NCI-H82 (cell line): ENCODE measurements at places on chromosomes 3 and 15.
A peak's percentile ranks its signal among the peaks of the same experiment; 100 is the strongest.

DNA sequence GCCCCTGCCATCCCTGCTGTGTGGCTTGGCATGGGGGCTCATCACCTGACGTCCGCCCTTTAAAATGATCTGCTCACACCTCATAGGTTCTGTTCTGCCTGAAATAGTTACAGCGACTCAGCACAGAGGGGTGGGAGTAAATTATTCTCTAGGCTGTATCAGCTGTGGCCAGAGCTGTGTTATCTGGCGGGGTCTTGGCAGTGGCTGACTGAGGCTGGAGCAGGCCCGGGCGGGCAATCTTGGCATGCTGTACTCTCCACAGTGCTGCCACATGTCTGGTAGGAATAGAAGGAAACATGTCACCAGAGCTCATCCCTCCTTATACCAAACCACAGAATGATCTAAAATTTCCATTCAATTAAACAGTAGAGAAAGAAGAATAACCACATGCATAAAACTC, 499.9 kb upstream of the LMCD1 start:
- DNase-seq: no peak

- DNase-seq: no peak
Measured at GRCh38 chr15:88618686-88619085, 2.5 kb upstream of the AEN start.

DNA sequence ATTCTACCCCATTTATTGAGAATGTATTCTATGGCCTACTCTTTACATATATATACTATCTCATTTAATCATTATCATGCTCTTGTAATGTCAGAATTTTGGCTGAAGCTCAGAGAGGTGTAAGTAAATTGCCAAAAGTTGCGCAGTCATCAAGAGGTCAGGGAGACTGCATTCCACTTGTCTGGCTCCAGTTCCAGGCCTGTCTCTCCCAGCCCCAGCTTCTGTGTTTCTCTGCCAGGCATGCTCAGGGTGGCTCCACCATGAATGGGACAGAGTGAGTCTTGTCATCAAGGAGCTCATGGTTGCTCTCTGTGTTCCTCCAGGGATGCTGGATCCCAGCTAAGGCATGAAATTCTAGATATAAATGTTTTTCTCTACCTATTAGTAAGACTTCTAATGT, 635.1 kb upstream of the MDFIC2 start:
- no peak for DNase-seq

DNA sequence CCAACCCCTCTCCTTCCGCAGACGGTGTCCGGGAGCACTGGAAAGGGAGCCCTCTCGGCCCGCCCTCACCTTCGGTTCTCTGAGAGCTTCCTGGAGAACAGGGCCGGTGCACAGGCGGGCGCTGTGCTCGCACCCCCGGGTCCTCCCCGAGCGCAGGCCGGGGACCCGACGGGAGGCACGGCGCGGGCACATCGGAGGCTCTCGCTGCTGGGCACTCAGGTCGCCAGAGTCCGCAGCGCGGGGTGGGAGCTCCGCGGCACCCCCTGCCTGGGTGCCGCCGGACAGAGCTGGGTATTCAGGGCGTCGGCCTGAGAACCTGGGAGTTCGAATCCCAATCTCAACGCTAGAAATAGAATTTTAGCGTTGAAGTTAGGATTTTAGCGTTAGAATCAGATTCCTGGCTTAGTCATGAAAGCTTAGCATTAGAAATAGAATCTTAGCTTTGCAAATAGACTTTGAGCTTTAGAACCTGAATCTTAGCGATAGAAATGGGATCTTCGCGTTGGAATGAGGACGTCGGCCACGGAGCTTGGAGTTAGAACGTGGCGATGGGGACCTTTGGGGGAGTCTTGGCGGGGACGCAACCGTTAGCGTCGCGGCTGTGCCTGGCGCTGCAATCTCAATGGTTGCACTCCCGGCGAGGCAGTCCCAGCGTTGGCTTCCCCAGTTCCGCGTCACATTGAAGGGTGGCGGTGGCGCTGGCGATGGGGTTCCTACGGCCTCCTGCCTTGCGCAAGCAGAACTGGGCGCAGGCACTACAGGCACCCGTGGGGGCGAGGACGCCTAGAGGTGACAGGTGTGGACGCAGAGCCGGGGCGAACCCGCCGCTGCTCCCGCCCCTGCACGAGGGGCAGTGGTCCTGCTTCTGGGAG, 549 bp downstream of the TRH start:
- no peak for DNase-seq

- no peak for DNase-seq
Measured at GRCh38 chr15:98221144-98221543, 260.6 kb downstream of the ARRDC4 start.

- peak; percentile 64 for DNase-seq
Measured at GRCh38 chr3:142817356-142817755, 71.5 kb downstream of the PCOLCE2 start.
